ENCODE measurements at places on chromosomes 7 and 10.

DNA sequence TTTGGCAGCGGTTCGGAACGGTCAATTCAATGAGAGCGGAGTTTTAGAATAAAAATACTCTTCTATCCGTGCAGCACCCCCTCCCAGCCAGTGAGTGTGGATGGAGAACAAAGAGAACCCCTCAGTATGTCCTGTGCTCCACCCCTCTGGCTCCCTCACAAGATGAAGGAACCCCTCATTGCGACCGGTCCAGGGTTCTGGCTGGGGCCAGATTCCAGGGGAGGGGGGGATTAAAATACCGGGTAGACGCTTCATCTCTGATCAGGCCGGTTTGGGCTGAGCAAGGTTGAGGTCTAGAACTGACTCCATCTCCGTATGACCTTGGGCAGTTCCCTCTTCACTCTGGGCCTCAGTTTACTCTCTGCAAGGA, 5.9 kb downstream of the CYP26C1 start:
- no peak for DNase-seq

DNA sequence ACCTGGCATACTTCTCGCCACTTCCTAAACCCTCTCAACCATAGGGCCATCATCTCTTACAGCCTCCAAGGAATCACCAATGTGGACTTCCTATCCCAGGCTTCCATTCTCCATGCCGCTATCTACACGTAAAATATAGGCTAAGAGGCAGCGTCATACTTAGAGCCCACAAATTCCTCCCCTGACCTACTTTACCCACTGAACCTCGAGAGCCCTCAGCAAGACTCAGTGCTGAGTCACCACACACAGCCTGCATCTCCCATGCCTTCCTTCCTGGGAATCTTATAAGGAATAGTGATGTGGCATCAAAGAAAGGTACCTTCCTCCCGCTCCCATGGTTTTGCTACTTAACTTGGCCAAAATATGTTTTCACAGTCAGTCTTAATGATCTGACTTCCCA, 435.6 kb upstream of the NFE2L3 start:
- DNase-seq: no peak

DNA sequence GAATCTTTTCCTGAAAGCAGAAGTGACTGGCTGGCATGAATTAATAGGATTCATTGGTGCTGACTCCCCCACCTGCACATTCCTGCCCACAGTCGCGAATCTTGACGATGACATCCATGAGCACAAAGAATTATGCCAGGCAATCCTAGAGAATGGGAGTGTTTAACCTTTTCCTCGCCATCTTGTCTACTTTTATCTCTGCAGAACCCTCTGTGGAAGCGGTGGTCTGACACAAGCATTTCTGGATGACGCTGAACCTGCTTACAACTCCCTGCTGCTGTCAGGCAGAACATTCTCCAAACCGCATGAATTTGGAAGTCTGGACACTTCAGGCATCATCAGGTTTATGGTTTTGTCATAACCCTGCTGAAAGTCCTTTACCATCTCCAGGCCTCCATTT, 36.5 kb downstream of the KLF6 start:
- DNase-seq: no peak

DNA sequence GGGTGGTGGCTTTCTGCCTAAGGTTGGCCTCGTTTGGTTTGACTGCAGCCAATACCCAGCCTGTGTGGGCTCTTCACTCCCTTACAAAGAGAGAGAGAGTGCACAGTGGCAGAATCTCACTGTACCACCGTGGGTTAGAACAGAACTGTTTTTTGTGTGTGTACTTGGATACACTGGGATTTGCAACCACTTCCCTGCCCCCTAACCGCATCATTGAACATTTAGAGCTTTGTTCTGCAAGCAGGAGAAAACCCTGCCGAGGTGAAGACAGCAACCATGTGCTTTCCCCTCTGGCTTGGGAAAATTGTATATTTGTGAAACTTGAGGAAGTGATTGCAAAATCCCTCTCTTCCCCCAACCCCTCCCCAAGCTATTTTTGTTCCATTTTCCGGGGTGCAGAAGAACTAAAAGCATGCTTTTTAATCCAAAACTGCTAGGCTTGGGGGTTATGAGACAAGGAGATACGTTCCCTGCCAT, 201.2 kb downstream of the TCF7L2 start:
- DNase-seq: no peak

DNA sequence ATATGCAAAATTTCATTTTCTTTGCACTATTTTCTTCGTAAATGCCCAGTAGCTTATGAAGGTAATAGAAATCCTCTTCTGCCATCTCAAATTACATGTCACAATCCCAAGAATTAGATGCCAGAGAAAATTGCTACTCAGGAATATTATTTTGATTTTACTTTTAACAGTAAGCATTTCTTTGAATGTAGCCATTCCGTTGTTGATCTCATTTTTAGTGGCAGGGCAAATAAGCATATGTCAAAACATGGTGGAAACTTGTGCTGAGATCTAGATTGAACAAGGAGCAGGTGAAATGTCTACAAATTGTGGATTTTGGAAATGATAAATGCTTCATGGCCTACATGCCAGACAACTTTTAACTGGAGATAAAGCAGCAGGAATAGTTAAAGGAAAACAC, 291.8 kb downstream of the SDHAF3 start:
- no peak for DNase-seq

DNA sequence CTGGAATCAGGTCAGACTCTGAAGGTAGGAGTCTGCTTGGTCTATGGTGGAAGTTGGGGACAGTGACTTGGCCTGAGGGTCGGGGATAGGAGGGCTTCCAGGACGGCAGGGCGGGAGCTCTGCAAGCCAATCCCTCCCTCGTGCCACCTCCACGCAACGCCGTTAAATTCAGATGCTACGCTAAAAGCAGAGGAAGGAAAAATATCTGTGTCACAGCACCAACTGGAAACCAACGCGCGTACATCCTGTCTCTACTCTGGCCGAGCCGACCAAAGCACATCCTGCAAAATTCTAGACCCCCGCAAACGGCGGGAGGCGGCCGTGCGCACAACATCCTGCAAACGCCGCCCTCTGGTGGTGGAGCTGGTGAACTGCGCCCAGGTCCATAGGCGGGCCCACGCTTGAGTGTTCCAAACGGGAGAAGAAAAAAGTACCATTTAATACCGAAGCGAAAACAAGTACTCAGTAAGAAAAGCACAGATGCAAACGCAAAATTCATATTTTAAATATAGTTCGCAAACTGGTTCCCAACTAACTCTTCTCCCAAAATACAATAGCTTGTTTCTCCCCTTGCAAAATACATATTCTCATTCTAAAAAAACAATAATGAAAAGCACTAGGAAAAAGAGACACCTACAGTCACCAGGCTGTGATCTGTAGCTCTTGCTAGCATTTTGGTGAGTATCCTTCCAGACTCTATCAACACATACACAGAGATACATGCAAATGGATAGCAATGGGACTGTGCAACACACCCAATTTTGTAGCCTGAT, 45.7 kb upstream of the HSPA12A start:
- peak; percentile 90 for DNase-seq

- DNase-seq: no peak
Measured at GRCh38 chr7:103140061-103140460, 8.8 kb downstream of the NAPEPLD start.

- no peak for DNase-seq
Measured at GRCh38 chr10:77592946-77593636, 44.5 kb downstream of the KCNMA1 start.

DNA sequence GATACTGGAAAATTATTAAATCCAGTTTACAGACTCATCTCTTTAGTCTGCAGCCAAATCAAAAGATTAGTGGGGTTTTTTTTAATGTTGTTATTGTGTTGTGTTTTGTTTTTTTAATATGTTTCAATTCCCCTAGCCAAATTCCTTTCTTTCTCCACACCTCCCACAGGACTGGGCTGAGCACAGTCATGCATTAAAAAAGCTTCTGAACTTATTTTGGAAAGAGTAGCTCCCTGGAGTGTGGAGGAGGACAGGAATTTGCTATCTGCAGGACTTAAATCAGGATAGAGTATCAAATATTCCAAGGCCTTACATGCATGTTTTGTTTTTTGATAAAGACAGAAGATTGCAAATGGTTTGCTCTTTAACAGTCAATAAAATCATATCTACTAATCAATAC, 90.7 kb downstream of the GNAI1 start:
- no peak for DNase-seq

GRCh38 chr10:7426349-7426748, 15.5 kb upstream of the SFMBT2 start:
- no peak for DNase-seq

- no peak for DNase-seq
Measured at GRCh38 chr10:17993361-17993760, 41.6 kb downstream of the SLC39A12 start.

DNA sequence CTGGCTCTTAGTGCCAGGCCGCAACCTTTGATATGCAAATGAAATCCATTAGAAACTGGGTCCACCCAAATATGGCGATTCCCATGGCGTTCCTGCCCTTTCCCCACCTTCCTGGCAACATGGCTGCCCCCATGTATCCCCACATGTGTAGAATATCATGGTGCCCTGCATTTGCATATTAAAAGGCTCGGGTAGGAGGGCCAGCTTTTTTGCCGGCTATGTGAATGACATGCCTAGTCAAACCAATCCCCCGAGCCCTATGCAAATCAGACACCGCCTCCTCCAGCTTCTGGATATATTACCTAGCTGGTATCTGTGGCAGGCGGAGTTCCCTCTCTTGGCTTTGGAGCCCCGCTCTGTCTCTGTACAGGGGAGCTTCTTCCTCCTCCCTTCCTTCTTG, 18.3 kb downstream of the MMS19 start:
- no peak for DNase-seq

- no peak for DNase-seq
Measured at GRCh38 chr7:22406715-22407114, 49.8 kb upstream of the RAPGEF5 start.

- DNase-seq: no peak
Measured at GRCh38 chr10:26571655-26572054, 125.8 kb upstream of the PDSS1 start.

GRCh38 chr10:127196282-127197153, at the start of gene INSYN2A:
INSYN2A (minus strand) TSS chr10:127196591; CDS start chr10:127176395, 20,196 bp downstream.
- DNase-seq: no peak

GRCh38 chr7:28854750-28855074, 103.4 kb downstream of the TRIL start:
- DNase-seq: no peak

GRCh38 chr7:142873281-142873784, 12.2 kb downstream of the TRPV6 start:
- DNase-seq: peak; percentile 69

GRCh38 chr7:88280801-88281200, 25.9 kb downstream of the STEAP4 start:
- no peak for DNase-seq

DNA sequence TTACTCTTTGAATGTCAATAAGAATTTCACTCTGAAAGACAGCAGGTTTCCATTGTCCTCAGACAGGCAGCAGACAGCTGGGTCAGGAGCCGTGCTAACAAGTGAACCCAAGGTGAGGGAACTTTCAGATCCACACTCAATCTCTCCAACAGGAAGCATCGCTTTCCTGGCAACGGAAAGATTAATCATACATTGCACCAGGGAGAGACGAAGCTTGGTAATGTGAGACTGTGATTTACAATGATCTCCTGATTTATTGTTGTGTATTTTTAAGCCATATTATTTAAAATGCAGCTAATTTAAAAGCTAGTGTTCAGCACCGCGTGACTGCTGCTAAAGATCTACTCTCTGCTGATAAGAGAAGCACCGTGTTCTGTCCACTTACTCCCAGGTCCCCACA, 17.5 kb upstream of the NOM1 start:
- DNase-seq: no peak

- no peak for DNase-seq
Measured at GRCh38 chr10:2885288-2886278, 181.8 kb upstream of the PFKP start.

GRCh38 chr10:86064219-86064618, 302.4 kb downstream of the GRID1 start:
- no peak for DNase-seq

GRCh38 chr10:103053659-103054581, 135.8 kb downstream of the CNNM2 start:
- peak; percentile 79 for DNase-seq
